Amniotic epithelial cell (primary cell): ENCODE measurements at places on chromosomes 11 and 22.

GRCh38 chr11:116694815-116695590, 77.8 kb downstream of the BUD13 start:
- no peak for DNase-seq

DNA sequence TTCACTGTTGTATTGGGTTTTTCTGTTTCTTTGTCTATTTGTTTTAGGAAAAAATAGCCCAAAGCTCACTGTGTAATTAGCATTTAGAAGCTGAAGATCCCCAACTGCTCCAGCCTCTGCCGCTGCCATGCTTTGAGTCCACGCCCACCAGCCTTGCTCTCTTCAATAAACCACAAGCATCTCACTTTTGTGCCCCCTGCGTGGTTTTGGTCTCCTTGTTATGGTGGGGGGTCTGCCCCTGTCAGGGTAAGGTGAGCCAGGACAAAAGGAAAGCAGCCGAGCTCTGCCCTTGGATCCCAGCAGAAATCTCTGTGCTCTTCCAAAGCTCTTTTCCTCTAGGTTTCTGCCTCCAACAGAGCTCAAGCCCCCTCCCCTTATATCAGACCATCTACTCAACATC, 4.2 kb downstream of the SCGB1A1 start:
- DNase-seq = no peak

GRCh38 chr11:30837252-30837651, 251.1 kb upstream of the MPPED2 start:
- DNase-seq = no peak

- DNase-seq = no peak
Observed at GRCh38 chr11:86197448-86197847, 47.1 kb upstream of the EED start.

- DNase-seq = no peak
Observed at GRCh38 chr22:29487426-29487986, 7.5 kb downstream of the NEFH start.

DNA sequence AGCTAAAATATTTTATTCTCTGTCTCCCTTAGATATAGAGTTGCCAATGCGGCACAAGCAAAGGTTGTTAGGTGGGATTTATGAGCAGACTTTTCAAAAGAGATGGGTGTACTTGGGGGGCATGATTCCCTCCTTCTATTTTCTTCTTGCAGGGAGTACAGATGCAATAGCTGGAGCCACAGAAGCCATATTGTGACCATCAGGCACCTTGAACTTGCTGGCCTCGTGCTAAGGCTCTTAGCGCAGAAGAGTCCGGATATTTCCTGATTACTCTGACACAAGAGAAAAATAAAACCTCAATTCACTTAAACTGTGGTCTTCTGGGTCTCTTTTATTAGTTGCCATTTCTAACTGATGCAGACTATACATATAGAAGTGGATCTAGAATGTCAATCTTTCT, 547.4 kb downstream of the MIAT start:
- DNase-seq = no peak

GRCh38 chr22:48427731-48428211, 1399.9 kb downstream of the BRD1 start:
- DNase-seq = no peak

DNA sequence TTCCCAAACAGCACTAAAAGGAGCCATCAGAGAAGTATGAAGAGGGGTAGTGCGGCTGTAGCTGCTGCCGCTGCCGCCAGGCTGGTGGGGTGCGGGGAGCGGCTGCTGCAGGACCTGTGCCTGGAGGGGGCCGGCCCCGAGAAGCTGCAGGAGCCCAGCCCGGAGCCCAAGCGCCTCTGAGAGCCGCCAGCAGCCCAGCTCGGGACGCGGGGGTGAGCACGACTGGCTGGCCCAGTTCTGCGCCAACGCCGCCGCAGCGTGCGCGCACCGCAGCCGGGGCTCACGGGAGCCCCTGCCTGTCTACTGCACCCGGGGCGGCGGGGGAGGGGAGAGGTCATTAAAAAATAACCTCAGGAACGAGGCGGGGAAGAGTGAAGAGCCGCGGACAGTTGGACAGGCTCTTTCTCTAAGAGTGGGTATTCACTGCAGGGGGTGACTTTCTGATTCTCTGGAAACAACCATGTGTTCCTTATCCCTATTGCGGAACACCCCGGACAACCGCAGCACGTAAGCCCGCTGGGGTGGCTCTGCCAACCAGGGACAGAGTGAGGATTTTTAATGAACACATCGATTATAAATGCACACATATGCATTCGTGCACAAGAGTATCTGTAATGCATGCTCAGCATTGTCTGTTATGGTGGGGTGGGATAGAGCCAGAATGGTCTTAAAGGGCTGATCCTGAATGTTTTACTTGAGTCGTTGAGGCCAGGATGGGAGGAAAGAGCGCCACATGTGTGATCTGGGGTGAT, 453 bp downstream of the GAS2 start:
- DNase-seq = peak; percentile 1

DNA sequence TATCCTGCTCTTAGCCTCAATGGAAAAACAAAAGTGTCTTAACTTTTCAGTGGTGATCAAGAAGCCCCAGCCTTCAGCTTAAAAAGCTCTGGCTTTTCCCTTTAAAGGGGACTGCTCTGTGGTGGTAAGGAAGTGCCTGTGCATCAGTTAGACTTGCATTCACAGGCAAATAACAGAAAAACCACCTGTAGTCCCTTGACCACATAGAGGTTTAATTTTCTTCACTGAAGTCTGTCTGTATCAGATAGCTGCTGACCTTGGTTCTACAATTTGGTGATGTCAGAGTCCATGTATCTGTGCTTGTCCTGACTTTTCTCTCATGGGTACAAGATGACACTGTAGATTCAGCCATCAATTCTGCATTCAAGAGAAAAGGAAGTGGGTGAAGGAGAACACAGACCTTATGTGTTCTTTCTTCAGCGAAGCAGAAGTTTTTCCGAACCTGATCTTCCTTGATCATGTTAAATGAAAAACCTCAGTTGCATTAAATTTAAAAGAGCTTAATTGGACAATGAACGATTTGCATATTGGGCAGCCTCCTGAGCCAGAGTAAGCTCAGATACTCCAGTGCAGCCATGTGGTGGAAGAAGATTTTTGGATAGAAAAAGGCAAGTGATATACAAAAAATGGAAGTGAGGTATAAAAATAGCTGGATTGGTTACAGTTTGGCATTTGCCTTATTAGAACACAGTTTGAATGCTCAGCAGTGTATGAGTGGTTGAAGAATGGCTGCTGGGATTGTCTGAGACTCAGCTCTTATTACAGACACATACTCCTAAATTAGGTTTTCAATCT, 43.2 kb upstream of the RDX start:
- no peak for DNase-seq

- DNase-seq = no peak
Observed at GRCh38 chr22:37172266-37173245, 15.5 kb downstream of the C1QTNF6 start.

DNA sequence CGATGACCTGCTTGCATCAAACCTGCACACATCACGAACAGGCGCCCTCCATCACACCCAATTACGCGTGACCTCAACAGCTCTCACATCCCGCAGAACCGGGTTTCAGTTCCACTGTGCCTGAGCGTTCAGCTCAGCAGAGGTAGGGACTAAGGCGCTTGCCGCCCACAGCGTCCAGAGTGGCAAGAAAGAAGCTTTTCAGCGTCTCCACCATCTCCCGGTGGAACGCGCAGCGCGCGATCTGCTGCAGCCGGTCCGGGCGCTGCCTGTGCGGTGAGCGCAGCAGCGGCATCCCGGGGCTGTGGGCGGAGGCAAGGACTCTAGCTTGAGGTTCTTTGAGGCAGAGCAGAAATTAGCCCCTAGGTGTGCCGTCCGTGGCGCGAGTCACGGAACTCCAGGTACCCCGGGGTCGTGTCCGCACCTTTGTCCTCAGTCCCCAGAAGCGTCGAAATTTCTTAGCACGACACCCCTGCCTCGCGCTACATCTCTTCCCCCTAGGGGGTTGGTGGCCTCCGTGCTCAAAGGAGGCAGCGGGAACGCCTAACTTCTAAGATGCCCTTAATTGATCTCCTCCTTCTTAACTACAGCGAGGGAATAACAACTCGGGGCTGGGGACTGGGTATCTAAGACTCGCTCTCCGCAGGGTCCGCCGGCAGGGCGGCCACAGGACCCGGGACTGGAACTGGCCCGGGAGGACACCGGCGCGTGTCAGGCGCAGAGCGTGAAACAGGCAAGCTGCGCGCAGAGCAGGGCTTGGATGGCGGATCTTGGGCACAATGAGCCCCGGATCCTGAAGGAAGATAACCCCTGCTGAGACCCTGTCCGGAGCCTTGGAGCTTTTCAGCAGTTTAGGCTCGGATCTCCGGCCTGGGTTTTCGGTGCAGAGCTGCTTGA, 1.7 kb upstream of the CALCA start:
- peak; percentile 8 for DNase-seq

DNA sequence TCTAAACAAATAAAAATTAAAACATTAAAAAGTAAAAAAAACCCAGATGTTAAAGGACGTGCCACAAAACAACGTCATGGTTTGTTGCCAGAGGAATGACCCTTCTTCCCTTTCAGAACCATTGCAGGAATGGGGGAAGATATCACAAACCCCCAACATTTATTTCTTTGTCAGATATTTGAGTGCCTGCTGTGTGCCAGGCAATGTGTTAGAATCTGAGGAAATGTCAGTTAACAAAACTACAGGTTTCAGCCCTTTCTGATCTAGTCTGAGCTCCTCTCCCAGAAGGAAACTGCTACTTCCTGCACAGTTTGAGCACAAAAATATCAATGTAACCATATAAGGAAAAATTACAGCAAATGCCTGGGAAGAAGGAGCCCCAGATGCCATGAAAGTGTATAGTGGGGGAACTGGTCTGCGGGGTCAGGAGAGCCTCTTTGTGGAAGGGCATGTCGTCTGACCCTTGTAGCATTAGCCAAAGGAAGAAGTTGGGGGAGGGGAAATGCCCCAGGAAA, 7.1 kb upstream of the NHERF4 start:
- no peak for DNase-seq

DNA sequence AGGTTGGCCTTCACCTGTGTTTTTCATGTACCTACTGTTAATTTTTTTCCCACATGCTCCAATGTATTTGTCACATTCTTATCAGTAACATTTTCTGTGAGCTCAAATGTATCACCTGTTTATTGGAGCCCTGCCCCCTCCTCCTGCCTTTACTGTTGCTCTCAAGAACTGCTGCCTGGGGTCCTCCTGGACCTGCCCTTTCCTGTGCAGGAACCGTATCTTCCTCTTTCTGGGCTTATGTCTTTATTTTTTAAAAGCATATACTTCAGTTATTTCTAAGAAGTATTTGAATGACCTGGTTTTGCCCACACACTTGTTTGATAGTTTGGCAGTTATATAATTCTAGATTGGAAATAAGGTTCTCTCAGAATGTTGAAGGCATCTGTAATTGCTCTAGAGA, 5.9 kb downstream of the FAM118B start:
- DNase-seq = no peak

GRCh38 chr11:110121204-110121603, 28.0 kb downstream of the ZC3H12C start:
- peak; percentile 46 for DNase-seq

GRCh38 chr11:78298291-78298771, 109.6 kb downstream of the USP35 start:
- no peak for DNase-seq

DNA sequence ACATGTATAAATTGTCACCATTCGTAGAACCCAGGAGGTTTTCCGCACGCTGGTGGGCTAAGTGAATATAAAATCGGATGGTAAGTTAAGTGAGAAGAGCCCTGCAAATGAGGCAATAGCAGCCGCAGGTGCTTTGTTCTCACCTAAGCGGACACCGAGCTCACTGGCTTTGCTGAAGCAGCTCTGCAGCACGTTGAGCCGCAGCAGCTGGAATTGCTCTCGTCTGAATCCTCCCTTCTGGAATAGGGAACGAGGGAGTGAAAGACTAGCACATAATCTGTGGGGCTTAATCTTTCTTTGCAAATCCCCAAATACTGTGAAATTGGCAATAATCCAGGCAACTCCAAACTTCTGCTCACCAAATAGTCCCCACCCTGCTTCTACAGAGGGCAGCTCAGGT, 488.1 kb downstream of the NTM start:
- no peak for DNase-seq

DNA sequence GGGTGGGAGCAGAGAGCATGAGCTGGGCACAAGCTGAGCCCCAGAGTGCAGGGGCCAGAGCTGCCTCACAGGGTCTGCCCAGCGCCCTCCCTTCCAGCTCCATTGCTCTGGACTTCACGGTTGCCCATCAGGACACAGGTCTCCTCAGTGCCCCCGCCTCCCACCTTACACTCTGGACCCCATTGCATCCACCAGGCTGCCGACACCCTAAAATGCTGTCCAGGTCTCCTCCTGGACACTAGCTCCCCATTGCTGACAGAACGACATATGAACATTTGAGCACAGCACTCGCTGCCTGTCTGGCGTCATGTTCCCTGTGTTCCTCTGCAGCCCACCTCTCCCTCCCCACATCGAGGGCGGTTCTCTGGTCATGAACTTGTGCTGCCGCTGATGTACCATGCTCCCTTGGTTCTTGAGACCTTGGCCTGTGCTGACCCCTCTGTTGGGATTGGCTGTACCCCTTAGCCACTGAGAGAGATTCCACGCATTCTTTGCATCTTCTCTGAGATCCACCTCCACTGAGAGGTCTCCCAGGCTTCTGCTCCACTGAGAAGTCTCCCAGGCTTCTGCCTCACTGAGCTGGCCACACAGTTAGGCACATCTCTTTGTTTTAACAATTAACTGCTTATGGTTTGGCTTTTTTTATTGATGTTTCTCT, 34.2 kb upstream of the NECTIN1 start:
- DNase-seq = no peak

DNA sequence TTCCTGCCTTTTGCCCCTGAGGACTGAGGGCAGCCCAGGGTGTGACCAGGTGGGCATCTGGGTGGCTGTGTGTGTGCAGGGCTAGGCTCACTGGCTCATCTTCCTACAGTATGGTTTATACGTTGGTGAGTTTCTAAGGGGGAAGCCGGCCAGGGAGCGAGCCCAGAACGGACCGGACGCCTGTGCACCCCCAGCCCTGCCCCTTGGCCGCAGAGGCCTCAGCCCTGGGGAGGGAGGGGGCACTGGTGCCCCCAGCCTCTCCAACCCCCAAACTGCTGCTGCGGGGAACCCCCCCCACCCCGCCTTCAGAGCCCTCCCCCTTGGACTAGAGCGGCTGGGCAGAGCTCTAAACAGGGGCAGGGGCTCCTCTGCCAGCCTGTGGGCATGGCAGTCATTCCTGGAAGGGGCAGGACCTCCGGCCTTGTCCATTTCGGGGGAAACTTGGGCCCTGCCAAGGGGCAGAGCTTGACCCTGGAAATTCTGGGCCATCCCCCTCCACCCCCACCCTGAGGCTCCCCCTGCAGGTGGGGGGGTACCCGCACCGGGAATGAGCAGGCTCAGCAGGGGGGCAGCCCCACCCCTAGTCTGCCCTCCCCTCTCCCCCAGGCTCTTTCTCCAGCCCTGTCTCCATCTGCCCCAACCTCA, 5.4 kb downstream of the YIF1A start:
- no peak for DNase-seq
